ENCODE measurements at places on chromosomes 5 and 9.

- no peak for DNase-seq
These were observed 35.2 kb downstream of the HMCN2 start for GRCh38 chr9:130300739-130301138.

DNA sequence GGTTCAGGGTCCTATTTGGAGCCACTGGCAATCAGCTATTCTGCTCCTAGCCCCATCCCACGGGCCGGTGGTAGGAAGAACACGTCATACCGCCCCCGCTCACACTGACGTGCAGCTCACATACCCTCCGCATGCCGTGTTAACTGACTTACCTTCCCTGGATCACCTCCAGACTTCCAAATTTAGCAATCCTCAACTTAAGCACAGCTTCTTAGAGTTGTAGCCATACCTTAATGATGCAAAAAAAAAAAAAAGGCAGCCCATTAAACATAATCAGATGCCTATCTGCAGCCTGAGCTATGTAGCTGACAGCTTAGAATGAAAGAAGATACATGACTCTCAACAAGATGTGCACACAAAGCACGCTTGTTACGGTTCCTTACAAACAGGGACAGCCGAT is 93.0 kb downstream of the IRX2 start:
- no peak for DNase-seq

DNA sequence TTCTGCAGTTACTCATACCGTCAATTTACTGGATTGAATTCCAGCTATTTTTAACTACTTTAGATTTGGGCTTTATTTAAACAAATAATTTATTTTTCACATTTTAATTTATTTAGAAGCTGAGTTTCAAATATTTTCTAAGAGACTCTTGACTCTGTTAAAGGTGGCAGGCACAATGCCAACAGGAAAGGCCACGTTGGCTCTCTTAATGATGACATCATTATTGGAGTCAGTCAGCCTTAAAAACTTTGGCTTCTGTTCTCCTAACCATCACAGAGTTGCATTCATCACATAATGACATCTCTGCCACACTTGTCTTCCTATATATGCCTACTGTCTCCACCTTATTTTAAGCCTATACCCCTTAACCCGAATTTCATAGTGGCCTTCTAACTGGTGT is 172.3 kb upstream of the PLPPR1 start:
- DNase-seq = no peak

DNA sequence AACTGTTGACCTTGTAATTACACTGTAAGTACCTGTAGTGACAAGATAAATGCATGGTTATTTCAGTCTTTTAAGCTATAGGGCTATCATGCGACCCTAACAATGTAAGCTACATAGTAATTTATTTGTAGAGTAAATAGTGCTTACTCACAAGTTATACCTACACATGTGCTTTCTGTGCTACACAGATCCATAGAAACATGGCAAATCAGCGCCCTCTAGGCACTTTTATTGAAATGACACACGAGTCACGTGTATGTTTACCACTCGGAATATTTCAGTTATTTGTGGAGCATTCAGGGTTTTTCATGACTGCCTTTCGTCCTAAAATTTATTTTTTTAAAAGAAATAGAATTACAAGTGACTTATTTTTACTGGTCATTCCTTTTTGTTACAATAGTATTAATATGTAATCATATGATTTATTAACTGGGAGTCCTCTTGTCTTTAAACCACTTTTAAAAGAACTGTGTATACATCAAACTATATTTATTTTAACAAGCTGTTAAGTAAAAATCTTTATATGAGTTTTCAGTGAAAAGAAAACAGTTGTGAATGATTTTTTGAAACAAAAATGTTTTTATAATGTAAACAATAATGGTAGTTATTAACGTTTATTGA is 1242.3 kb upstream of the WWC1 start:
- DNase-seq = no peak

- DNase-seq = no peak
These were observed 465.3 kb upstream of the ARRDC3 start for GRCh38 chr5:91848453-91848852.

DNA sequence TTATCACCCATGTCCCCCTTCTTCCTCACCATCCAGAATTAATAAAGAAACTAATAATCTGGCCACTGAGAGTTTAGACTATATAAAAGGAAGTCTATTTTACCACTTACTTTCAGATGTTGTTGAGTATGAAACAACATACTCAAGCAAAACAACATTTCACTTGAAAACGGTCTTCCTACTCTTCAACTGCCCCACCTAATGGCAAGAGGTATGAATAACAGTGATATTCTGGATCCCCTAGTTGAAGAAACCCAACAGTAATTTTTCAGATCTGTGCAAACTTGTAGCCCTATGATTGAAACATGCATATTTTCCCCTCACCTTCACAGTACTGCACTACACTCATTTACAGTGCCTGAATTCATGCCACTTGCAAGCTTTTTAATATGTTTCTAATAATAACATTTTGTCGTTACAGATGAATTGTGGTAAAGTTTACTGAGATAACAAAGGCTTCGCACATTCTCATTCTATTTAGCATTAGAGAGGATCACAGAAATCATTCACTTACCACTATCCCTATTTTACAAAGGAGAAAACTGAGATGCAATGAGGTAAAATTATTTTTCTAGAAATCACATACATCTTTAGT is 267.9 kb upstream of the PDE4D start:
- no peak for DNase-seq

DNA sequence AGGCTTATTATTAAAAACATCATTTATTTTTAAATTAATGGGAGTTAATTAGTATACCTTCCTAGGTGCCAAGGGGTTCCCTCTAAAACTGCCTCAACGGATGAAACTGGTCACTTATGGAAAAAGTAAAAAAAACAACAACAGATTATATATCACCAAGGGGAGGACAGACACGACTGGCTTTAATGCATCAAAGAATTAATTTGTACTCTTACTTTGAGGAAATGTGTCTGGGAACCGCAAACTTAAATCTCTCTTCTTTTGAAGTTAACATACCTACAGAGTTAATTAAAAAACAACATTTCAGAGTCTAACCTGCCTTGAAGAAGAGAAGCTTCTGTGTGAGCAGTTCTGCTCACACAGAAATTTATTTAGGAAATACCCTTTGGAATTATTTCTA is 354.6 kb downstream of the LRRC70 start:
- DNase-seq = no peak

DNA sequence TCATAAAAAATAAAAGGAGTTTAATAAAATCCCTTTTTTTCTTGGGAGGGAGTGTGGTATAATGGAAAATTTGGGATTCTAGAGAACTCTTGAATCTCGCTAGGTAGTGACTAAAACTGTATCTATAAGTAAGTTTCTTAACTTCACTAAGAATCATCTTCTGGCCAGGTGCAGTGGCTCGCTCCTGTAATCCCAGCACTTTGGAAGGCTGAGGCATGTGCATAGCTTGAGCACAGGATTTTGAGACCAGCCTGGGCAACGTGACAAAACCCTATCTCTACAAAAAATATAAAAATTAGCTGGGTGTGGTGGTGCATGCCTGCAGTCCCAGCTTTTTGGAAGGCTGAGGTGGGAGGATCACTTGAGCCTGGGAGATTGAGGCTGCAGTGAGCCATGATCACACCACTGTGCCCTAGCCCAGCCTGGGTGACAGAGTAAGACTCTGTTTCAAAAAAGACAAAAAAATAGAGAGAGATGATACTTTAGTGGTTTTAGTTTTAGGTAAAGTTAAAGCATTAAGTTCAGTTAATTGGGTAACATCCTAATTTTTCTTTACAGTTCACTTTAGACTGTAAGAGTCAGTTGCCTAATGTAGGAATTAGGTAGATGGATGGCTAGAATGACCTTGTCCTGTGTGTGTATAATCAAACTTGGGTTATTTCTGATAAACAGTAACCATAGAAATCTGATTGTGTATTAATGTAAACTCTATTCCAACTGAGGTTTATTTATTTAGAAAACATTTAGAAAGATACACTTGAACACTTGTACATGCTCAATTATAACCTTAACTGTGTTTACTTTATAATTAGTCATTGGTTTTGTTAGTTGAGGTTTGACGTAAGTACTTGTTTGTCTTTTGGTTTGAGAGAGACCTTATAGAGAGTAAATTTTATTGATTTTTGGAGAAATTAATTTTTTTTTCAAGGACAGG is 17.8 kb downstream of the UNC13B start:
- DNase-seq = no peak

- DNase-seq = no peak
These were observed 127.6 kb upstream of the RPS23 start for GRCh38 chr5:82405618-82406204.

GRCh38 chr5:1883120-1883924 is 597 bp upstream of the IRX4 start:
- DNase-seq = no peak

DNA sequence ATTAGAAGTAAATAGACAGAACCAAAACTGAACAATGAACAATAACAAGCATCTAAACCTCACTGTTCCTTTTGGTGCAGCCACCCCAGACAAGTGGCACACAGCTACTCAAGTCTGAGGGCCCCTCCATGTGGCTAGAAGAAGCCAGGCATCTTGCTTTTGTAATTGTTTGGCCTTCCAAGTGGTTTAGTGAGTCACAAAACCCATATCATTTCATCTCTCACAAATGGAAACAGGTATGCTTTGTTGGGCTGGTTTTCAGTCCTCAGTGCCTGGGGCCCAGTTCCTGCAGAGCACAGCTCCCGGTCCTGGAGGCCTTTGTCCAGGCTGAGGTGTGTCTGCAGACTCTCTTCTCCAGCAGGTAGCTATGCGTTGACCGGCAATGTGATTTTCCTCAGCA is 16.7 kb downstream of the PRLR start:
- no peak for DNase-seq

- no peak for DNase-seq
These were observed 80.1 kb upstream of the PLPP6 start for GRCh38 chr9:4581861-4582565.

DNA sequence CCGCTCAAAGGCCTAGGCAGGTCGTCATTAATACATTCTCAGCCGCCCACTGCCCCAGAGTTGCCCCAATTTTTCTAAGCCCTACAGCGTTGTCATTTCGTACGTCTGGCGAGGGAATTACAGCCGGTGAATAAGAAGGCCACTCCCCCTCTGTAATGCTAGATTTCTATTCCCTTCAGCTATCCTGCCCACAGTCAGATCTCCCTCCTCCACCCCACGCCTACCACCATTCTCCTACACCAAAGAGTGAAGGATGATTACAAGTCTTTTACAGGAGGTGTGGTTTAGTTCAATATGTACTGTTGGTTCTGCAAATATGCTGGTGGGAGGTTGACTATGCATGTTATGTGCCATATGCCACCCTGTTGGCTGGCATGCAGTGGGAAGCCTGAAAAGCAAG is 83.7 kb upstream of the SMIM15 start:
- DNase-seq = no peak

GRCh38 chr9:113803811-113804589 is 72.1 kb upstream of the ZNF618 start:
- no peak for DNase-seq

DNA sequence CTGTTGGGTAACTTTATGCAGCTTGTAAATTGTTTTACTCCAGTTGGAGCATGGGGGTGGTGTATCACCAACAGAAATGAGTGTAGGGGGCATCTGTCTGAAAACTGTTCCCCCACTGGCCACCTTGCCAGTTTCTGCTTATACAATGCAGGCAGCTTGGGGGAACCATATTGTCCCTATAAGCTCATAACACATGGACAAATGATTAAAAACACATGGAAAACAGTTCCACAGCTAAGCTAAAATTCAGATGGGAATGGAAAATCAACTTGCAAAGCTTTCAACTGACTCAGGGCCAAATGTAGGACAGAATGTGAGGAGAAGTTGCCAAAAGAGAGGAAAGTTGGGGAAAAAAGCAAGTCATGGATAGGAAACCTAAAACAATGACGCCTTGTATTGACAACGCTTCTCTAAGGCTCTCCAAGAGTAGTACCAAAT is 7.9 kb upstream of the CER1 start:
- DNase-seq = no peak

DNA sequence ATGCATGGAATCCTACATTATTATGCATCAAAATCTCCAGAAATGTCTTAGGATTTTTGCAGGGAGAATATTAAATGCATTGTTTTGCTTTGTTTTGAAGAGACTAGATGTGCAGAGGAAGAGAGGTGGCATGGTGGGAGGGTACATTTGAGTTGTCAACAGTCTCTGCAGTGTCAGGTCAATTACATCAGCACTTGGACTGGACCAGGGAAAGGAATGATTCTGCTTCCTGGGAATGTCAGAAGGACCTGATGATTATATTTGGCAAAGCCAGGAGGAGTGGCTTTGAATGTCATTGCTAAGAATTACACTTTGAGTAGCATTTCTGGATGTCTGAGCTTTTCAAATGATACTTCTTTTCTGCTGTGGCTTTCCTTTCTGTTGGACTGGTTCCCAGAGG is 17.5 kb upstream of the TMEFF1 start:
- DNase-seq = no peak

GRCh38 chr5:99995407-99995806 is 539.8 kb upstream of the FAM174A start:
- DNase-seq = no peak

DNA sequence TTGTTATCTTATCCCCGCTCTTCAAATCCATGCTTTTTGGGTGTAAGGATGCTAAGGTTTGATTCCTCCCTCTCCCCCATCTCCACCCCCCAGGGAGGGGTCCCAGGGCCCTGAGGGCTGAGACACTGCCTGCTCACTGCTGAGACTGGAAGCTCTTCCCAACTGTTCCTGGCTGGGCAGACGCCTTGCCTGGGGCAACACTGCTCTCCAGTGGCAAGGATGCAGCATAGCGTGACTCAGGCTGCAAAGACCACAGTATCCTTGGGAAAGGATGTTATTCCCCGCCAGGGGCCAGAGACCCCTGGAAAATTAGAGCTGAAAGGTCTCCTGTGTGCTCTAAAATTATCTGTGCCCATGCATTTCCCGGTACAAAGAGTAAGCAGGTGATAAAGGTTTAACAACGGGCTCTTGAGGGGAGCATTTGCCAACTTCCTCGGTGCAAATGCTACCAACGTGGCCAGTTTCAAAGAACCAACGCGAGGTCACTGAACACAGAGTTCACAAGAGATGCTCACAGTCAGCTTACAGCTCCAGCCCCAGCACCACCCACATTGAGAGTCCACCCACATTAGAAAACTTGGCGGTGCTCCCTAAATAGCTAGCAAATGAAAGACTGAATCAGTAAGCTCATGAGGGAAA is 271.9 kb downstream of the NSG2 start:
- DNase-seq = no peak

- no peak for DNase-seq
These were observed 923 bp upstream of the ZBTB5 start for GRCh38 chr9:37466037-37466709.

DNA sequence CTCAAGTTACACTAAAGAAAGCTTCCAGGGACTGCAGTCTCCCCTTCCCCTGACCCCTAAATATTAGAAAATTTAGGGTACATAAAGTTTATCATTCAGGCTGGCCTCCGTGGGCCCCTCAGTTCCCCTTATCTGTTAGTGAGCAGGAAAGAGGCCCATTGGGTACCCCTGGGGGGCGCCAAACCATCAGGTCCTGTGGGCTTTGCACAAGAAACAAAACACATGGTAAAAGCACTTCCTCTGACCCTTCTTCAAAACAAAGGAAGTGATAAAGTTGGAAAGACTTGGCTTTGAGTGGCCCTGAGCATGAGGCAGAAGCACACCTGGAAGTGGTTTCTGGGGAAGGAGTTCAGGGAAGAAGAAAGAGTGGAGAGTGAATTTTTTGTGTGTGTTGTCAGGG is 213.0 kb downstream of the SMARCA2 start:
- no peak for DNase-seq

Data from stimulated activated CD4-positive, alpha-beta T cell treated with anti-CD3 and anti-CD28 coated beads, Interleukin-15, amount 100 ng/mL, for 1 hour (primary cell).